Uterine smooth muscle cell (primary cell): ENCODE measurements at places on chromosomes 13 and 19. TPM values are rescaled to one million over a fixed set of nuclear protein-coding genes. Genes with fewer than 3 reads are reported as not detected.

The ZNF599 gene
- total RNA-seq, result 5.6 and 7.1 TPM in 2 replicates

The B3GNT8 gene
- total RNA-seq, result 1.5 TPM in 2 replicates

The ZNF285 gene
- 3.1 and 6.6 TPM in 2 replicates for total RNA-seq

The FCAR gene
- total RNA-seq, result not detected in 2 replicates

The IGFL1 gene
- not detected in 2 replicates for total RNA-seq

The PSG7 gene
- total RNA-seq, result not detected in 2 replicates

The TMEM259 gene
- 66.4 and 71.5 TPM in 2 replicates for total RNA-seq
